ENCODE measurements at places on chromosomes 2 and 18.

GRCh38 chr2:73285159-73285739 is 971 bp upstream of the FBXO41 start:
- DNase-seq: no peak

DNA sequence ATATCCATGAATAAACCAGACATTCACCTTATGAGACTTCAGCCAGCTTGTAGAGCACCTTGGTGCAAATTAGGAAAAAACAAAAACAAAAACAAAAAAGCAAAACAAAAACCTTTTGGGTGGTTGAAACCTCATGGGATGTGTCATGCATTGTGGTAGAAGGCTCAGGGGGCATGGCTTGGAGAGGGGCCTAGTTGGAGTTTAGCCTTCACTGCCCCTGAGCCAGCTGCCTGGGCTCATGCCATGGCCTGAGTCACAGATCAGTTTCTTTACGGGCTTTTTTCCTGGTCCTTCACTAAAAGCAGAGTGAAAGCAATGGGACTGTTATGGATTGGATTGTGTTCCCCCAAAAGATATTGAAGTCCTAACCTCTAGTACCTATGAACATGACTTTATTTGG is 22.0 kb upstream of the DAPL1 start:
- DNase-seq: no peak

GRCh38 chr2:224958873-224959272 is 83.4 kb downstream of the DOCK10 start:
- no peak for DNase-seq

DNA sequence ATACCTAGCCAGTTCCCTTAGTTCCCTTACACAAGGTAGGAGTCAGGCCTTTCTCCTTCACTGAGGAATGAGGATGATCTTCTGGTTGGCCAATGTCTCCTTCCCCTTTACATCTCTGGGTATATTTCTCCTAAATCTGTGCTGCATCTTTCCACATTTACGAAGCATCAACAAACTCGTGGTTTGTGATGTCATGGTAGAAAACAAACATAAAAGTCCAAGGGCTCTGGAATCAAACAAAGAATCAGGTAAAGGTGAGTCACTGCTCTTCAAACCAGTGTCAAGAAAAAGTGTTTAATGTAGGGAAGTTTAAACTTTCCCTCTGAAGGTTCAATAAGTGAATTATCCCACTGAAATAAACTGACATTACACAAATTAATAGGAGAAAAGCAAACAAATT is 122.9 kb downstream of the METTL8 start:
- DNase-seq: no peak

DNA sequence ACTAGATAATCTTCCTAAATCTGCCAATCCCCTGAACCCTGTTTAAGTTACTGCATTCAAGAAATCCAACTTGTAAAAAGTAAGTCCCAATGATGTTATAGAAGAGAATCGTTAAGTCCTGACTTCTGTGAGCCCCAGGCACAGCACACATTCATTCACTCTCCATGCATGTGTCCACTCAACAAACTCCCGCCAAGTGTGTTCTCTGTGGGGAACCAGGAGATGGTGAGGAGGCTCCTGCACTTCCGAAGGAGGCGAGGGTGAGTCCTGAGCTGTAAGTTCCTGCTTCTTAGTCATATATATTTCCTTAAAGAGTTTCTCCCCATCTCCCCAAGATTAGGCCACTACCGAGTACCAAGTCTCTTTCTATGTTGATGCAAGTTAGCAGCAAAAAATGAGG is 635.0 kb upstream of the ID2 start:
- DNase-seq: no peak

DNA sequence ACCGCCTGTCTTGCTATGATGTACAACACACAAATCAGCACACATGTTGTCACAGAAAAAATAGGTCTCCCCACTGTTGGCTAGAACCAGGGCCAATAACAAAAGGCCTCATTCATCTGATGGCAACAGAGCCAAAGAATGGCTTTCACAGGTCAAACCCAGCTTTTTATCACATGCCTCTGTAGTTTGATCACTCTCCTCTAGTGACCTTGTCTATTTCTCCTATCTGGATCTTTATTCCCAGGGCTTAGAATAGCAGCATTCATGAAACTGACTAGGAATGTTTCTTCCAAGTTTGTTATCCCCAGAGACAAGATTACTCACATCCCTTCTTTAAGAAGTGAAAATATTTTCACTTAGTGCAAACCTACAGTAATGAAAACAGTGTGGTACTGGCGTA is 285.8 kb upstream of the GYPC start:
- no peak for DNase-seq

DNA sequence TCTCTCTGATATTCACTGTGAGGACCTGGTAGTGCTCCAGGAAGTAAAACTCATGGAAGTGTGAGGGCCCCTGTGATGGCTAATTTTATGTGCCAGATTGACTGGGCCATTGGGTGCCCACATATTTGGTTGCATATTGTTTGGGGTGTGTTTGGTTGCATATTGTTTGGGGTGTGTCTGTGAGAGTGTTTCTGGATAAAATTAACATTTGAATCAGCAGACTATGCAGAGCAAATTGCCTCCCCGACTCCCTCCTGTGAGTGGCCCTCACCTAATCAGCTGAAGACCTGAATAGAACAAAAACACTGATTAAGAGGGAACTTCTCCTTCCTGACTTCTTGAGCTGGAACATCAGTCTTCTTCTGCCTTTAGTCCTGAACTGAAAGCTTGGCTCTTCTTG is 173.3 kb upstream of the LINC00305 start:
- DNase-seq: no peak

GRCh38 chr2:240876035-240876474 is 7.4 kb downstream of the AGXT start:
- DNase-seq: no peak

GRCh38 chr2:102417946-102418345 is 5.0 kb upstream of the IL18RAP start:
- DNase-seq: no peak

DNA sequence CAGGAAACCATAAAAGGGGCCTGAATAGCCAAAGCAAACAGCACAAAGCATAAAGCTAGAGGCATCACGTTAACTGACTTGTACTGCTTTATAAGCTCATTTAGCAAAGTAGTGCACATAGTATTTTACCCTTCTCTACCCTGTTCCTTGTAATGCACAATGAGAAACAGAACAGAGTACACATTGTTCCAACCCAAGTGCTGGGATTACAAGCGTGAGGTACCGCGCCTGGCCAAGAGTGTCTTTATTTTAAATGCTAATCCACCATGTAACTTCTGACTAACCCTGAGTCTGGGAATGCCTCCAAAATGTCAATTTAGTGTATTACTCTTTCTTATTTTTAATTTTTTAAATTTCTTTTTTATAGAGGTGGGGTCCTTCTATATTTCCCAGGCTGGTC is 46.4 kb upstream of the STON1 start:
- no peak for DNase-seq

- no peak for DNase-seq
Observed at GRCh38 chr18:7577706-7578105, 10.6 kb downstream of the PTPRM start.

DNA sequence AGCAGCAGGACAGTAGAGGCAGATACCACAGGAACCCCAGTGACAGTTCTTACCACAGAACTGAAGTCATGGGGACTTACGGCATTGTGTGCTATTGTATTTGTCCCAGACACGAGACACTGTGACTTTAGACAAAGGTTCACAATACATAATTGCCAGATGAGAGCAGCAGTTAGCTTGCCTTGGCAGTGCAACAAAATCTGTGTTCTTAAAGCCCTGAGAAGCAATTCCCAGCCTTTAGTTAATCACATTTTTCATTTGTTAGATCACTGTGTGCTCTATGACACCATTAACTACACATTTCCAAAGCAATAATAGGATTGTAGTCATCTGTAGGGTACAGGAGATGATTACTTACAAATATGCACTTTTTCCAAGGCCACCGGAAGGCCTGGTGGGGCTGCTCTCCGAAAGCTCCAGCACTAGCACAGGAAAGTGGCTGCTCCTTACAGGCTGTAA is 97.5 kb upstream of the LDLRAD4 start:
- no peak for DNase-seq

DNA sequence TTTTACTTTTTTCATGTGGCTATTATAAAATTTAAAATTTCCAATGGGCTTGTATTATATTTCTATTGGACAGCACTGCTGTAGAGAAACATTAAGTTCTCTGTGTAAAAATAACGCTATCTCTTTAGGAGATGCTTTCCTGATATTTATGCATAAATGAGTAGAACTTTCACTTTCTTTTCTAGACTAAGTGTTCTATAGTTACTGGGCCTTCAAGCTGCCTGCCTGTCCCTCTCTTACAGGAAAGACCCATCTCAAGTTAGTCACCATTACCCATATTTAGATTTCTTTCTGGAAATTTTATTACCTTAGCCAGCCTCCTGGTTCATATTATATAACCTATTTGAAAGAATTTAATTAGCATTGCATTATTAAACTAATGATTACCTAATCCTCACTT is 4.8 kb downstream of the ITGA4 start:
- DNase-seq: no peak

DNA sequence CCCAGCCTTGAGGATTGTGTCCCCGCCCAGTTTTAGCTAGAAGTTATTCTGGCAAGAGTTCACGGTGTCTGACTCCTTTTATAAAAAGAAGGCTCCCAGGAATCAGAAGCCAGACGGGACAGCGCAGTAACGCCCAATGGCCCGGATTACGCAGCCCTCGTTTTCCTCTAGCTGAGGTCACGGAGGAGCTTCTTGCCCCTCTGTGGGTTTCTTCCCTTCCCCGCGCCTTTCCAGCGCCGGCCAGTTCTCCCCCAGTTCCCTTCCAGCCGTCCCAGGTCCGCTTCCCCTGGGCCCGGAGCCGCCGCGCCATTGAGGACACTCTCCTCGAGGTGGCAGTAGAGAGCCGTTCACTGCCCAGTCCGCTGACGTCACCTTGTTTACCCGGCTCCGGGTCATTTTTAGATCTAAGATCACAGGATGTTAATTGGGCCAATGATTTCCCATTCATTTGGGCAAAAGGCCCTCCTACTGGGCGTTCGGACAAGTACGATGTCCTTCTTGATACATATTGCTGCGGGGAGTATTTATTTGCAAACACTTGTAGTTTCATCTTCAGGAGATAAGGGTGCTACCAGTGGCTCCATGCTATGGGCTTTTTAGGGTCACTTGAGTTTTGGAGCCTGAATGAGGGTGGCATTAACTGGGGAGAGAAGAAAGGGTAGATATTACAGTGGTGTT is 81.5 kb upstream of the PPM1B start:
- DNase-seq: peak; percentile 90

Data from stimulated activated CD4-positive, alpha-beta T cell treated with anti-CD3 and anti-CD28 coated beads, Interleukin-2, amount 100 ng/mL, for 24 hours (primary cell).